Activated CD4-positive, CD25-positive, alpha-beta regulatory T cell treated with anti-CD3 and anti-CD28 coated beads, Interleukin-2, amount 50 U/mL, for 24 hours (primary cell): ENCODE measurements at places on chromosomes 3 and 15.

DNA sequence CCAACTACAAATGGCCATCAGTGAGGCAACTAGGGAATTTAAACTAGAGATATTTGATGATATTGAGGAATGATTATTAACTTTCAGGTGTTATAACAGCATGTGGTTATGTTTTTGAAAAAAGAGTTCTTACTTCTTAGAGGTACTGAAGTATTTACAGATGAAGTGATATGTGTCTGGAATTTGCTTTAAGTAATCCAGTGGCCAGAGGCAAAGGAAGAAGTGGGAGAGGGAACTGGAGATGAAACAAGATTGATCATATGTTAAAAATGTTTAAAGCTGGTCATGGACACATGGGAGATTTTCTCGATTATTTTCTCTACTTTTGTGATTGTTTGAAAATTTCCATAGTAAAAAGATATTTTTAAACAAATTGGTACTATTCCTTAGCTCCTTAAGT, 53.3 kb upstream of the SLCO2A1 start:
- no peak for ATAC-seq

DNA sequence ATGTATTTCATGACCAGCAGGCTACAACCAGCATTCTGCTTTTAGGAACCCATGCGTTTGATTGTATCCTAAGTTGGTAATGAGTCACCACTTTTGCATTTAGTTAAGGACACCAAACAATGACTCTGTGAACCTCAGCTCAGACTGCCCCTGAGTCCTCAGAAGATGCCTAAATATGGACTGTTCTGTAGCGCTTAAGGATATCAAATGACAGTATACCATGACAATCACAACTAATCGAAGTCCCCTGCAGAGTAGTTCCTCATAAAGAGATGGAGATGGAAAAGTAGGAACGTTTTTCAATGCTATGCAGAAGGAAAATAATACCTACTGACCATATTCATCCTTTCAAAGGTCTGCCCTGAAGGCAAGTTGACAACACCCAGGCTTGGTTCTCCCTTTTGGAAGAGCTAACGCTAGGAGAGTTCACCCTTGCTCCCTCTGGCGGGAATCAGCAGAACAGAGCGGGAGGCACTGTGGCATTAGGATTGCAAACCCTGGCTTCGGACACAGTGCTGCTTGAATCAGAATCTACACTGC, 508.6 kb downstream of the FHIT start:
- ATAC-seq, result no peak

DNA sequence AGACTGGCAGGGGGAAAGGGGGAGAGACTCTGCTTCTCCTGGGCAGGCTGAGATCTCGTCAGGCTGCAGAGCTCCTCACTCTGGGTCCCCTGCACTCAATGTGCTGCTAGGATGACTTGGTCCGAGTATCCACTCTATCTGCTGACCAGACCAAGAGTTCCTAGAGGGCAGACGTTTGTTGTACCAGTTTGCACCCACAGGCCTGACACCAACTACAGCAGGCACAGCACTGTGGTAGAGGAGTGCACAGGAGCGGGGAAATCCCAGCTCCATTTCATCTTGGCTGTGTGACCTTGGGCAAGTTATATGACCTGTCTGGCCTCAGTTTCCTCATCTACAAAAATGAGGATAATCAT, 29.0 kb downstream of the CCDC12 start:
- ATAC-seq, result peak; percentile 4

DNA sequence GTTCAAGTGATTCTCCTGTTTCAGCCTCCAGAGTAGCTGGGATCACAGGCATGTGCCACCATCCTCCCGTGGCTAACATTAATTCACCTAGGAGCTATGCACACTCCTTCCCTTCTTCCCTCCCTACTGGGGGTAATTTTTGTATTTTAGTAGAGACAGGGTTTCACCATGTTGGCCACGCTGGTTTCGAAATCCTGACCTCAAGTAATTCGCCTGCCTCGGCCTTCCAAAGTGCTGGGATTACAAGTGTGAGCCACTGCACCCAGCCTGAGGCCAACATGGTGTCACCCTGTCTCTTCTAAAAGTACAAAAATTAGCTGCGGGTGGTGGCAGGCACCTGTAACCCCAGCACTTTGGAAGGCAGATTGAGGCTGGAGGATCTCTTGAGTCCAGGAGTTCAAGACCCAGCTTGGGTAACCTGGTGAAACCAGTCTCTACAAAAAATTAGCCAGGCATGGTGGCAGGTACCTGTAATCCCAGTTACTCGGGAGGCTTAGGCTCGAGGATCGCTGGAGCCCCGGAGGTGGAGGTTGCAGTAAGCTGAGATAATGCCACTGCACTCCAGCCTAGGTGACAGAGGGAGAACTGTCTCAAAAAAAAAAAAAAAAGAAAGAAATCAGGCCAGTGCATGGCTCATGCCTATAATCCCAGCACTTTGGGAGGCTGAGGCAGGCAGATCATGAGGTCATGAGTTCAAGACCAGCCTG, 6.1 kb downstream of the RNU5B-1 start:
- no peak for ATAC-seq

GRCh38 chr3:20353286-20353685, 167.3 kb upstream of the SGO1 start:
- no peak for ATAC-seq

DNA sequence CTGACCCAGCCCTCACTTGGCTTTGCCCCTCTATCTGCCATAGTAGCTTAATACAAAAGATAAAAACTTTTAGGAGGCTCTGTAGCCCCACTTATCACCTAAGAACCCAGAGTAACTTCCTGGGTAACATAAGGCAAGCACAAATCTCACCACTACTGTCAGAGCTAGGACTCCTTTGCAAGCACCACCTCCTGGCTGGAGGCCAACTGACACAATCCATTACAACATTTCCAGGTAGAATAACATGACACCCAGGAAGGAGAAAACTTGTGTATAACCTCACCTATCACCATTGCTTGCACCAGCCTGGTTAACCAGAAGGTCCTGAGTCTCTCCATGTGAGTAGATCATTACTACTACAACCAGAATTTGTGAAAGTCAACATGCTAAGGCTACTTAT, 230.0 kb downstream of the TUSC7 start:
- ATAC-seq, result no peak

- ATAC-seq, result no peak
Observed at GRCh38 chr3:183508821-183509220, 46.7 kb downstream of the KLHL6 start.

- no peak for ATAC-seq
Observed at GRCh38 chr3:150005243-150006112, 34.8 kb upstream of the PFN2 start.

GRCh38 chr3:108103886-108104797, 13.3 kb upstream of the CD47 start:
- no peak for ATAC-seq

- ATAC-seq, result no peak
Observed at GRCh38 chr3:161939918-161940620, 443.5 kb downstream of the OTOL1 start.

GRCh38 chr3:185250247-185250646, 3.6 kb downstream of the EHHADH start:
- ATAC-seq, result no peak

DNA sequence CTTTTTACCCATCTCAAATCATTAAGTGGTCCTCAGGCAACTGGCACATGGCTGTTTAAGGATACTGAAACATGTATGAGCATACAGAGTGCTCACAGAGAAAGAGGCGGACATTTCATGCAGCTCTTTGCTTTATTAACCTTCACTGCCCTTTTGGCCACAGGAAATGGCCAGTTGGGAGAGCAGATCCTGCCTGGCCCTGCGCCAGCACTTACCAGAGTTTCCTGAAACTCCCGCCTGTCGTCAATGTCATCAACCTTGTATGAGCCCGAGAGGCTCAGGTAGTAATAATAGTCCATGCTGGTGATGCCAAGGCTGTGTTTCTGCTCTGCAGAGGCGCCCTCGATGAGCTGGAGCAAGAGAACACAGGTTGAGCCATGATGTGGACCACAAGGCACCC, 17.8 kb downstream of the LDHAL6B start:
- no peak for ATAC-seq
